ENCODE measurements at places on chromosomes 4 and X. TPM values are rescaled to one million over a fixed set of nuclear protein-coding genes. Genes with fewer than 3 reads are reported as not detected.

TCP11X2 gene
- not detected for total RNA-seq

DNA sequence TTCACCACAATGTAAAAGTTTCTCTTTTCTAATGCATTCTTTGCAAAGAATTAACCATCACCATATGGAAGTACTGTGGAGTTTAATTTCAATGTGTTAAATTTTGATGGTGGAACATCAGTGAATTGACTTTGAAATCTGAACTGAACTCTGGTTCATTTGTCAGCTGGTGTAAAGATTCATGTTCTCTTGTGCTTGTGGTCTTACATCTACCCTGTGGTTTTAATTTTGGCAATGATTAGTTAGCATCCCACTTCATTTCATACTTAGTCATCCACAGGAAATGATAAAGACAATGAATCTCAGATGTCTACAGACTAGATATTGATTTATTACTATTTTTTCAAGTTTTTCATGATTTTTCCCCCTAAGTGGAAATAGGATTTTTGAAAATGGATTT lies 77.8 kb downstream of the GRID2 start:
- H3K27ac ChIP-seq, result no peak overlapping the region
- no peak for DNase-seq
- no peaks in the 10 kb centered on the region for H3K4me1 ChIP-seq
- H3K27me3 ChIP-seq, result no peaks in the 10 kb centered on the region
- no peaks in the 10 kb centered on the region for H3K36me3 ChIP-seq

DNA sequence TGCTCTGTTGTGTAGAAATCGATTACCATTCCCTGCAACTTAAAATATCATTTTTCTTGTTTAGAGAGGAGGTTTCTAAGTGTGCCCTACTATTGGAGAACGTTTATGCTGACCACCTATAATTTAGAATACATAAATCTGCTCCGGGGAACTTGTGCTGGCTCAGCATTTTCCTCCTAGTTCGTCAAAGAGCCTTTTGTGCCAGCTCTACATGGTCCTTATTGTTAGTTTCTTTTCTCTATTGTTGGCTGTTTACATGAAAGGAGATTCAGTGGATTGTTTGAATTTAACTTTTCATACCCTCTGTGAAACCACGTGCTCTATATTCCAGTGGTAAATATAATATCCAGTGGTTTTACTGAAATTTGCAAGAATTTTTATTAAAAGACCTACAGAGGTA lies 53.4 kb upstream of the ATP8A1 start:
- H3K36me3 ChIP-seq, result no peaks in the 10 kb centered on the region
- H3K27ac ChIP-seq, result no peak overlapping the region
- DNase-seq, result no peak
- no peaks in the 10 kb centered on the region for H3K4me1 ChIP-seq
- H3K4me3 ChIP-seq, result no peak overlapping the region
- no peaks in the 10 kb centered on the region for H3K27me3 ChIP-seq

DNA sequence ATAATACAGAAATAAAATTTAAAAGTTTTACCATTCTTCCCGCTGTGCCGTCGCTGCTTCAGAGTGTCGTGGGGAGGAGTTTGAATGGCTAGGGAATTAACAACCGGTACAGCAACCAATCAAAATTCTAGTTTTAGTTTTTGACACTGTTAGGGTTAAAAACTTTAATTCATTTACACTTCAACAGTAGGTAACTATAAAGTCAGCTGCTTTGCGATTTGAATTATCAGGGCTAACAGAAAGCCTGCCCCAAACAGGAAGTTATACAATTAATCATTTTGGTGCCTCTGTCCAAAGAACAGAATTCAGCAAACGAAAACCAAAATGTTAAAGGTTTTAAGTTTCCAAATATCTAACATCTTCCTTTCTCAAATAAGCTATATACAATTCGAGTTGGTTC lies 2.3 kb downstream of the HNRNPD start:
- no peak overlapping the region for H3K27ac ChIP-seq
- DNase-seq, result no peak
- H3K4me1 ChIP-seq, result peaks cover 25% of the 10 kb centered on the region
- H3K27me3 ChIP-seq, result no peaks in the 10 kb centered on the region
- peak overlapping the region; percentile 93 for H3K4me3 ChIP-seq
- no peaks in the 10 kb centered on the region for H3K36me3 ChIP-seq

DNA sequence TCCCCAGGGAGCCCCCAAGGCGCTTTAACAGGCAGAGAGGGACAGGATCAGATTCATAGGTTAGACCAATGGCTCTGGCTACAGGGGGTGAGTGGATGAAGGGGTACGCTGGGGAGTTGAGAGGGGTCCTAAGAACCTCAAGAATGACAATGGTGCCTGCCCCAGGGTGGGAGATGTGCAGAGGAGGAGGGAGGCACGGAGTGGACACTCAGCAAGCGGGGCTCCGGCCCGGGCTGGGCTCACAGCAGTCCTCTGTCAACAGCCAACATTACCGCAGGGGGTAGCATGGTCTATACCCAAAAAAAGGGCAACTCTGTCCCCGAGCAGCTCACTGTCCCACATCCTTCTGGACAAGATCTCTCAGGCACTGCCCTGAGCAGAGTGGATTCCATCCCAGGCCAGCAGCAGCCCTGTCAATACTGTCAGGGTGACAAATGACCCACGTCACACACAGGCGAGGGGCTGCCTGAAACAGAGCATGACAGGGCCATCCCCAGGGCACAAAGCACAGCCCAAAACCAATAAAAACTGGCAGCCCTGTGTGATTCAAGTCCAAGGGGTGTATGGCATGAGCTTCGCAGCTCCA lies 47.7 kb upstream of the PPP2R2C start:
- no peak for DNase-seq
- H3K4me3 ChIP-seq, result no peak overlapping the region
- H3K27ac ChIP-seq, result no peak overlapping the region

- H3K4me3 ChIP-seq, result peak overlapping the region; percentile 93
- peak overlapping the region; percentile 78 for H3K27ac ChIP-seq
- no peaks in the 10 kb centered on the region for H3K36me3 ChIP-seq
Observed at GRCh38 chr4:41363384-41363981, 106.8 kb downstream of the UCHL1 start.

DNA sequence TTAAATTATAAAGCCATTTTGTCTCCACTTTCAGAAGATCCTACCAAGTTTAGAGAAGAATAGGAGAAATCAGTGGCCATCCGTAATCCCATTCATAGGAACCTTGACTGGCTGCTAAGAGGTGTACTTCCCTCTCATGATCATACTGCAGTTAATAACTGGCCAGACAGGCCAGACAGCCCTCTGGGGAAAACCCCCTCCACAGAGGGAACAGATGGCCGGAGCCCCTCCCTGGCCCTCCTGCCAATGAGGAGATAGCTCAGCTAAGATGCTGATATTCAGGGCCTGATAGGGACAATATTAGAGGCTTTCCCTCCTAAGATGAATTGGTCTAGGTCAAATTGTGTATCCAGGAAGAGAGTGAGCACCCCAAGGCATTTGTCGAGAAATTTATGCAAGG lies 200.0 kb upstream of the MAOA start:
- no peak overlapping the region for H3K4me3 ChIP-seq
- H3K27ac ChIP-seq, result no peak overlapping the region
- no peak for DNase-seq
- no peaks in the 10 kb centered on the region for H3K4me1 ChIP-seq
- H3K27me3 ChIP-seq, result no peaks in the 10 kb centered on the region

MND1 gene
- total RNA-seq, result 3.0 TPM
